ENCODE measurements at places on chromosomes 1 and 21.

DNA sequence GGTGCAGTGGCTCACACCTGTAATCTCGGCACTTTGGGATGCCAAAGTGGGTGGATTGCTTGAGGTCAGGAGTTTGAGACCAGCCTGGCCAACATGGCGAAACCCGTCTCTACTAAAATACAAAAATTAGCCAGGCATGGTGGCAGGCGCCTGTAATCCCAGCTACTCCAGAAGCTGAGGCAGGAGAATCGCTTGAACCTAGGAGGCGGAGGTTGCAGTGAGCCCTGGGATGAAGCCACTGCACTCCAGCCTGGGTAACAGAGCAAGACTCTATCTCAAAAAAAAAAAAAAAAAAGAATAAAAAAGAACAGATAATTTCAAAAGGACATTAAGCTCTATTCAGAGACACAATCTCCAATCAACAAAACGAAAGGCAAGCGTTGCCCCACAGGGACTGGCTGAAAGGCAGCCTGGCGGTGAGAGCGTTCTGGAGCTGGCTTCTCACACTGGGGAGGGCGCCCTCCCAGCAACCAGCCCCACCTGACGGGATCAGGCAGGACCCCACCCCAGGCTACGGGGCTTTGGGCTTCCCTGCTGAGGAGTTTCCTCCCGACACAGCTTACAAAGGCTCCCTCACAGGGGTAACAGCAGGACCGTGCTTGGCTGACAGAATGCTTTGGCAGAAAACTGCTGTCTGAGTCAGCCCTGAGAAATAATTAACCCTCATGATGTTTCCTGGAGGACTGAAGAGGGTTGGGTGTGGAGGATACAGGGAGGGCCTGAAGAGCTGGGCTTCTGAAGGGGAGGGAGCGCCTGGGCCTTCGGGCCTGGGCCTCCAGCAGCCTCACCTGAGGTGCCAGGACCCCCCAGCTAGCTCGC, 31.1 kb upstream of the SRP9 start:
- peak; percentile 90 for DNase-seq

DNA sequence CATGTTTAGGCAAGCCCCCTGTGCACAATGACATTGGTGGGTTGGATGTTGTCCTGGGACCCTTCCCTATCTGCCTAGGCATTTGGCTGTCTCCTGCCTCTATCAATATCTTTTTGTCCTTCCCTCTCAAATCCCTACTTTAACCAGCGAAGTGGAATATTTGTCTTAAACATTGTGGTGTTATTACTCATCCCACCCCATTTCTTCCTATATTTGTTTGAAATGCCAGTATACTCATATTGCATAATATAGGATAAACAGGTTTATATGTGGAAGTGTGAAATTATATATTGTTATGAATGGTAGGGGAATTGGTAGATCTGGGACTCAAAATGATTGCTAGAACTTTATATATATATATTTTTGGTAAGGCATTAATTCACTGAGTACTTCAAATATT, 80.0 kb downstream of the ADGRL2 start:
- peak; percentile 45 for DNase-seq

DNA sequence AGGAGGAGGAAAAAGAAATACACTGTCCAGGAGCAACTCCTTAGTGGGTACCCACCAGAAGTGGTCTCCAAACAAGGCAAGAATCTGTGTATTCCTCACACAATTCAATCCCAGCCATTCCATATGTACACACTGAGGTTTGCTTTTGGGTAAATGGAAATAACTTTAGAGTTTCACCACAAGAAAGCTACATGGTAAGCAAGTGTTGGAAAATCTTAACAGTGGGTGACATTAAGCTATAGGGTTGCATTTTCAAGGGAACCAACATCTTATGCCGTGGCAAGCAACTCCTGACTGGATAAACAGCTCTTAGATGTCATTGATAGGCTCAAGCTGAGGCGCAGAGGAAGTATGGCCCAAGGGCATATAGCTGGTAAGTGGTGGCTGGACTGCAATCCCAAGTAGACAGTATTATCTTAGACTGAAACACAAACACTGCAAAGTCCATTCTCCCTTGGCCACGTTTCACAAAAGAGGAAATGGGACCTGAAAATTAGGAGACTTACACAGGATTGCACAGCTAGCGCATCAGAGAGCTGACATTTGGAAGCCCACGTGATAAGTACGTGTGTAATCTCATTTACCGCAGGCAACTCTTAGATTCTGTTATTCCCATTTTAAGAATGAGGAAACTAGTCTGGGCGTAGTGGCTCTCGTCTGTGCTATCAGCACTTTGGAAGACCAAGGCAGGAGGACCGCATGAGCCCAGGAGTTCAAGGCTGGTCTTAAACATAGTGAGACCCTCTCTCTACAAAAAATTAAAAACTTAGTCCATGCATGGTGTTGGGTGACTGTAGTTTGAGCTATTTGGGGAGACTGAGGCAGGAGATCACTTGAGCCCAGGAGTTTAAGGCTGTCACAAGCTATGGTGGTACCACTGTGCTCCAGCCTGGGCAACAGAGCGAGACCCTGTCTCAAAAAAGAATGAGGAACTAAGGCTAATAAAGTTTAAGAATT, 4.0 kb upstream of the BRWD1 start:
- no peak for DNase-seq

DNA sequence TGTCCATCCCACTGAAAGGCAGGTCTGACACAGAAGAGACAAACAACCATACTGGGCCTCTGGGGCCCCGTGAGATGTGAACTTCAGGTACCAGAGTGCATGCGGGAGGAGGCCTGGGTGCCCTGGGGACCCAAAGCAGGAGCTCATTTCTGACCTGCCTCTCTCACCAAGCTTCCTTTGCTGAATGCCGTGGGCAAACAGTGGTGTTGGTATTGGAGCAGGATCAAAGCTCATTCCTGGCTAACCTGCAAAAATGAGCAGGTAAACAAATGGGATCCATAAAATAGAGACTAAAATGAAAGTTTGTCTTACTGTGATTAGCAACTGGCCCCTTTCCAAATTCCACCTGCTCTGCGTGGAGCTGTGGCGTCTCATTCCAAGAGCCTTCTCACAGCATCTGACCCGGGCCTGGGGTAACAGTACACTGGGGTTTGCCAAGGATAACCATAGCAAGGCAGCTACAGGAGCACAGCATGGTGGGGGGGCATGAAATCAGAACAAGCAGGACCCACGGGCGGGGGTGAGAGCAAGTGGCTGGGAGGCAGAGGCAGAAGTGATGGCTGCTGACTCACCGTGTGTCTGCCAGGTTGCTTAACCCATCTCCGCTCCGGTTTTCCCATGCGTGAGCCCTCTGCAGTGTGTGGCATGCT, 103.6 kb downstream of the KIF26B start:
- DNase-seq = no peak

GRCh38 chr1:243959998-243960397, 91.1 kb upstream of the ZBTB18 start:
- no peak for DNase-seq

GRCh38 chr1:6491480-6491962, at the start of gene PLEKHG5:
Gene PLEKHG5, minus strand, starts transcription at chr1:6491667. Its CDS starts 14,096 bp downstream, at chr1:6477571.
- peak; percentile 93 for DNase-seq

DNA sequence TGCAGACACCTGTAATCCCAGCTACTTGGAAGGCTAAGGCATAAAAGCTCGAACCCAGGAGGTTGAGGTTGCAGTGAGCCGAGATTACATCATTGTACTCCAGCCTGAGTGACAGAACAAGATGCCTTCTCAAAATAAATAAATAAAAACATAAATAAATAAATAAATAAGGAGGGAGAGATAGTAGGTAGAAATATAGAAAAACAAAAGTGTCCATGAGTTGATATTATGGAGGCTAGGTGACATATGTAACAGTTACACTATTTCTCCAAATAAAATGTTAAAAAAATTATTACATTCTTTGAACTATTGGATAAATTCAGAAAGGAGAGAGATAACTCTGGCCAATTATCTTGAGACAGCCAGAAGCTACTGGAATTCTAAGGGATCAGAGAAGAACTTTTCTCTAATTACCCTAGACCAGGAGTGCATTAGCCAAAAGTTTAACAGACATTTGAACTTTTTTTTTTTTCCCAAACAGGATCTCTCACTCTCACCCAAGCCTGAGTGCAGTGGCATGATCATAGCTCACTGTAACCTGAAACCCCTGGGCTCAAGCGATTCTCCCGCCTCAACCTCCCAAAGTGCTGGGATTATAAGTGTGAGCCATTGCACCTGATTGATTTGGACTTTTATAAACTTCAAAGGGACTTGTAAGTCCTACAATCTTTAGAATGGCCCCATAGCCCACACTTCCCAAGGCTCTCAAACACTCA, 17.6 kb downstream of the SYNJ1 start:
- DNase-seq = no peak

DNA sequence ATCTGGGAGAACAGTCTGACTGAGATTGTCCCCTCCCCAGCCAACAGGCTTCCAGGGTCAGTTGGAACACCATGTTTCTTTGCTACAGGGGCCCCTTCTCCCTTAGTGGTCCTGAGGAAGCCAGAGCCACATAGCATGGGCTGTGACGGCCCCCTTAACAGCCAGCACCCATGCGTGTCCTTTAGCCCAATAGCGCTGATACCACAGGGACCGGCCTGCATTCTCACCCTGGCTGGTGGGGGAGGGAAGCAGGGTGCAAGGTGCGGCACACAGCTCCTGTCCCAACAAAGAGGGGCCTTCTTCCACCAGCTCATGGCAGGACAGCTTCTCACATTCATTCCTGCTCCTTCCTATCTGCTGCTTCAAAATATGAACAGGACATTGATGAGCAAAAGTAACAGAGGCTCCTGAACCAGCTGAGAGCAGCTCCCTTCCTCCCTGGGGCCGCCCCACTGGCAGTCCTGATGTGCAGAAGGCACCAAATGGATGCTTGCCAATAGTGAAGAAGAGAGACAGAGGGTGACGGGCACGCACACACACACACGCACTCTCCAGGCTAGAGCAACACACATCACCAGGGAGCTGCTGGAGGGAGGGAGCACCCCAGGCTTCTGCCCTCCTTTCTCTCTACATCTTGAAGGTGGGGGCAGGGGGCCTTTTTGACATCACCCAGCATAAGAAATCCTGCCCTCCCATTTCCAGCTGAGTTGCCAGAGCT, 99.4 kb downstream of the CRYAA start:
- no peak for DNase-seq

DNA sequence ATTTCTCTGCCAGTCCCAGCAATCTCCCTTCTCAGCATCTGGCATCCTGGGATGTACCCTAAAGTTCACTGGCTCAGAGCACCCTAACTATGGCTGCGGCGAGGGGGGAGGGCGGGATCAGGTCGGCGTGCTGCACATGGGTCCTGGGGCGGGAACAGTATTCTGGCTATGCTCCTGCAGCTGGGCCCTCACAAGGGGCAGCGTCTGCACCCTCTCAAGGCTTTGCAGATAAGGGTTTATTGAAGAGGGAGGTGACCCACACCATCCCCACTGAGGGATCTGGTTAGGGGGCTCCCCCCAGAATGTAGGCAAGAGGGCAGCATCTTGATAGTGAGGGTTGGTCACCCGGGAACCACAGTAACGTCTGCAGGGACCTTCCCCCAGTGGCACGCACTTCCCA, 44.9 kb upstream of the PCBP3 start:
- no peak for DNase-seq

DNA sequence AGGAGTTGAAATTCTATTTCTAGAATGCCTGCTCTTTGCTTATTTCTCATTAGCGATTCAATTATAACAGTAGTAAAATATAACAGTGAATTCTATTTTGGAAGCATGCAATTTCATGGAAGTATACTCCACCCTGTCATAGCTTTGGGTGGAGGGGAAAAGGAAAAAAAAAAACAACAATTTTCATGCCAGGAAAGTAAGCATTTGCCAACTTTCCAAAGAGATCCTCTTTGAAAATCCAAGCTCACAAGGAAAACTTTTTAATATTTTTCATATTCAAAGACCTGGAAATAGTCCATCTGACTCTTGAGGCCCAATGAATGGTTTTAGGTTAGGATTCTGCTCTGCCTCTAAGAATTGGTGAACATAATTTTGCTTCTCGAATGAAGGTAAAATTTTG, 134.5 kb downstream of the PTPN14 start:
- DNase-seq = no peak

DNA sequence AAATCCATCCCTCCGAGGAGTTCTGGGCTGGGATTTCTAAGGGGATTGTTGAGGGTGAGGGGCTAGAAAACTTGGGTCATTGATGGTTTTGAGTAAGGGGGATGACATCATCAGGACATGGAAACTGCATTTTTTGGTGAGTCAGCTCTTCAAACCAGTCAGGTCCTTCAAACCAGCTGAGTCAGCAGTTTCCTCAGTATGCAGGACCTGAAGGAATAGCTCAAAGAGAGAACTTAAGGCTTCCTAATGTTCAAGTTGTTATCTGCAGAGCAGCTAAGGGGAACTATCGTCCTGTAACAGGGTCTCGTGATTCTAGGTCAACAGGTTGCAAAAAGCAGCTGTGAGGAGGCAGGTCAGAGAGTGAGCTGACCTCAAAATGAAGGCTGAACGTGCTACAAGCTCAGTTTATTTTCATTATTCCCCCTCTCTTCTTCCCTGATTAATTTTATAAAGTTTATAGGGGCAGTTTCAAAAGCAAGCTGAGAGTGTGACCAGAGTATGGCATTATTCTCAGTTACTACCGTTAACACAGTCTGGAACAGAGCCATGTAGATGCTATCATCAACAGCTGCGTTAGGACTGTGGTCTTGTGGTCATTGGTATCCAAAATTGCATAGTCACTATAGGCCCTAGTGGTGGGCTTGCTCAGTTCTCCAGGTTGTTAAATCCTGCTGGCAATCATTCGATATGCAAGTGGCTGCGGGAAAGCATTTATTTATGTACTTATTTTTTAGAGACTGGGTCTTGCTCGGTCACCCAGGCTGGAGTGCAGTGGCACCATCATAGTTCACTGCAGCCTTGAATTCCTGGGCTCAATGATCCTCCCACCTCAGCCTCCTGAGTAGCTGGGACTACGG, 10.7 kb upstream of the SDC3 start:
- DNase-seq = peak; percentile 61

- DNase-seq = no peak
Measured at GRCh38 chr21:33640697-33641351, 717 bp downstream of the CRYZL1 start.

DNA sequence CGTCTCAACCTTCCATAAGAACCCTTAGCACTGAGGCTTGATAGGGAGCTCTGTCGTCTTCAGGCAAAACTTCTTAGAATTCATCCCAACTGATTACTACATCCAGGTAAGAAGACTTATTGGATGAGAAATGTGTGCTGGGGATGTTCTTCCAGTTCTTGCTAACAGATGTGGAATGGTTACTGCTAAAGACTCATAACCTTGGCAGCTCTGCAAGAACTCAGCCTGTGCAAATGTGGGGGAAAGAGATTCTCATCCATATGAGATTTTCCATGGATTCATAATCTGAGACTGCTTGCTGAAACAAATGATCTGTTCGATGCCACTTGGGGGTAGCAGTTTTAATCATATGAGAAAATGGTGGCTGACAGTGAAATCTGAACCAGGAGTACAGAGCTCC, 48.2 kb downstream of the NTPCR start:
- no peak for DNase-seq

- DNase-seq = peak; percentile 94
Measured at GRCh38 chr1:192559115-192560006, 16.2 kb upstream of the RGS1 start.

DNA sequence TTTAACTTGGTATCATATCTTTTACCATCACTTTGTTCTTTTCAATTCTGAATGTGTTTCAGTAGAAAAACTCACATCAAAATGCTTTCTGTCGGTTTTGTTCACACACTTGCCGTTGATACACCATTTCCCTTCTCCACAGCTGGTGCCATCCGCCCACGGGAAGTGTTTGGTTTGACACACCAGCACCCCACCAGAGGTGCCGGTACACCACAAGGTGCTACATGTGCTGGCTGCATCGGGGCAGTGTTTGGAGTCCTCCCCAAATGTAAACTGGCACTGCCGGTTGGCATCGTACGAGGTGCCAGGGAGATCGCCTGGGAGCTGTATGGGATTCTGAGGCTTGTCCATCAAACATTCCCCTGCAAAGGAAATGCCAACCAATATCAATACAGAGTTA, 5.0 kb downstream of the ADAMTS1 start:
- DNase-seq = no peak

- no peak for DNase-seq
Measured at GRCh38 chr1:71295350-71295749, 214.5 kb upstream of the ZRANB2 start.
